ENCODE measurements at places on chromosomes 13 and 19. TPM values are rescaled to one million over a fixed set of nuclear protein-coding genes. Genes with fewer than 3 reads are reported as not detected.

- DNase-seq: no peak
These were observed 28.3 kb downstream of the EFNA2 start for GRCh38 chr19:1313695-1314613.

DNA sequence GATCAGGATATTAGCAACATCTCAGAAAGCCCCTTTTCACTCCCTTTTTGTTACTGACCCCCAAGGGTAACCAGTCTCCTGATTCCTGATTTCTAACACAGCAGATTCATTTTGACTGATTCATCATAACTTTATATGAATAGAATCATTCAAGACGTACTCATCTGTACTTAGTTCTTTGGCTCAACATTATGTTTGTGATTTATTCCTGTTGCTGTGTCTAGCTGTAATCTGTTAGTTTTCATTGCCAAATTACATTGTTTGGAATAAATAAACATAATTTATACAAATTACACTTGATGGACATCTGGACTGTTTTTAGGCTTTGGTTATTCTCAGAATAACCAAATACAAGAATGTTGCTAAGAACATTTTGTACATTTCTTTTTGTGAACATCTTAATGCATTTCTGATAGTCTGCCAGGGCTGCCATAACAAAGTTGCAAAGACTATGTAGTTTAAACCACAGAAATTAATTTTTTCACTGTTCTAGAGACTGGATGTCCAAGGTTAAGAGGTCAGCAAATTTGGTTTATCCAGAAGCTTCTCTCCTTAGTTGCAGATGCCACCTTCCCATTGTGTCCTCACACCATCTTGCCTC lies 62.8 kb upstream of the EDNRB start:
- no peak for DNase-seq

- DNase-seq: no peak
These were observed 10.6 kb downstream of the CD70 start for GRCh38 chr19:6580313-6580712.

DNA sequence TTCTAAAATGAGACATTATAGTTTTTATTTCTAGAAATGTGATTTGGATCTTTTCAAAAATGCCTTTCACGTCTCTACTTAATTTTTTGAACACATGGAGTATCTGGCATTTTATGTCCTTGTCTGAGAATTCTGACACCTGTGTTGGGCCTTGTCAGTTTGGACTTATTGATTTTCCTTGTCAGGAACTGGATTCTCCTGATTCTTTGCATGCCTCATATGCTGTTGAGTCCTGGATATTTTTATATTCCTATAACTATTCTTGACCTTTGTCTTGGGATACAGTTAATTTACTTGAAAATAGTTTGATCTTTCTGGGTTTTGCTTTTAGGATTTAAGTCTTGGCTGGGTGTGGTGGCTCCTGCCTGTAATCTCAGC lies 10.3 kb downstream of the ADPRHL1 start:
- no peak for DNase-seq

DNA sequence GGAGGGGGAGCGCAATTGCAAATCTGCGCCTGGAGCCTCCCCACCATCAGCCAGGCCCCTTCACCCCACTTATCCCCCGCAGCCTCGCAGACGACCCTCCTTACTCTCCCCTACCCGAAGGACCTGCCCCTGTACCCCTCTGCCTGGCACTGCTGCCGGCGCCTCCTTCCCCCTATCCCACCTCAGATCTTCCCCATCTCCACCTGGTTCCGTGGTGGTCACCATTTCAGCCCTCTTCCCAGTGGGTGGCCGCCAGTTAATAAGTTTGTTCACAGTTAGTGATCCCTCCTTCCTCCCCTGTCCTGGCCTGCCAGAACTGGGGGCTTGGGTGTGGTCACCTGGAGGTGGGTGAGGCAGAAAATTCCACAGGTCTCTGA lies 397 bp downstream of the SLC44A2 start:
- DNase-seq: no peak

- DNase-seq: peak; percentile 28
These were observed 11.0 kb downstream of the TSHZ3 start for GRCh38 chr19:31338069-31338776.

DNA sequence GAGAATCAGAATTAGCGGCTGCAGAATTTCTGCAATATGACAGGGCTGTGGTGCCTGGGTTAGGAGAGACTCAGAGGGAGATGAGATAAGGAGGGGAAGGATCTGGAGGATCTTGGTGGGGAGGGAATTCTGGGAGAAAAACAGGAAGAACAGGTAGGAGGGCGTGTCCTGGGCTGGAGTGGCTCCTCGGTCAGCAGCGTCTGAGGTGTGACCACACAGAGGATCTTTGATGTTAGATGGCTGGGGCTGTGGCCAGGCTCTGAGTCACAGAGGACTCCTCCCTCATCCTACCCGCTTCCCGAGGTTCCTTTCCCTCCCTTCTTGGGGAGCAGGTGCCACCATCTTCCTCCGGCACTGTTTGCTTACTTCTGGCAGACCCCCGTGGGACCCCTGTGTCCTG lies 6.4 kb upstream of the KLK6 start:
- no peak for DNase-seq

GRCh38 chr19:12194827-12195731 lies 32.2 kb downstream of the ZNF136 start:
- peak; percentile 85 for DNase-seq

DNA sequence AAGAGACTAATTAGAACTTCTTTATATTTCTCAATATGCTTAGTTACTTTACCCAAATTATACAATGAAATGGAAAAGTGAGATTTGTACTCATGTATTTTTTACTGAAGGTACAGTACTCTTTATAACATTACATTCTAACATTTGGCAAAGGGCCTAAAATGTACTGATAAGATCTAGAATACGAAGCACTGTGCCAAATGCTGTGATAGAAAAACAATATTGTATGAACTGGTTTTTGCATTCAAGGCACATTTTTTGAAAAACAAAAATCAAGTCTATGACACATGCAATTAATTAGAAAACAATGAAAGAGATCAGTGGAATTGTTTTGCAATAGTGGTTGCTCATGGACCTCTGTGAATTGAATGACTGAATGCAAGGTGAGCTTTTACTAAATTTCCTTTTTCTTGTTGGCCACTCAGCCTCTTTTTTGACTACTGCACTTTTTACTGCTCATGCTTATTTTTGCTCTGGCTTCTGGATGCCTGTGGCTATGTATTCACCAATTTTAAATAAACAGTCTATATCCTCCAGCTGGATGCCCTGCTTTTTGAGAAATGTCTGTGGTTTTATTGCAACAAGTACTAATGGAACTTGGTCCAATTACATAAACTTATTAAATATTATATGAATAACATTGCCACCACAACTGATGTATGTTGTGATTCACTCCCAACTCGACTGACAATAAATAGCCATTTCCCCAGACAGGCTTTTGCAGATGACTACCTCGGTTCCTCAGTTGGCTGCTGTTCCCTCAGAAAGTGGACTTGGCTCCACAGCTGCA lies 41.4 kb upstream of the OBI1 start:
- DNase-seq: no peak

DNA sequence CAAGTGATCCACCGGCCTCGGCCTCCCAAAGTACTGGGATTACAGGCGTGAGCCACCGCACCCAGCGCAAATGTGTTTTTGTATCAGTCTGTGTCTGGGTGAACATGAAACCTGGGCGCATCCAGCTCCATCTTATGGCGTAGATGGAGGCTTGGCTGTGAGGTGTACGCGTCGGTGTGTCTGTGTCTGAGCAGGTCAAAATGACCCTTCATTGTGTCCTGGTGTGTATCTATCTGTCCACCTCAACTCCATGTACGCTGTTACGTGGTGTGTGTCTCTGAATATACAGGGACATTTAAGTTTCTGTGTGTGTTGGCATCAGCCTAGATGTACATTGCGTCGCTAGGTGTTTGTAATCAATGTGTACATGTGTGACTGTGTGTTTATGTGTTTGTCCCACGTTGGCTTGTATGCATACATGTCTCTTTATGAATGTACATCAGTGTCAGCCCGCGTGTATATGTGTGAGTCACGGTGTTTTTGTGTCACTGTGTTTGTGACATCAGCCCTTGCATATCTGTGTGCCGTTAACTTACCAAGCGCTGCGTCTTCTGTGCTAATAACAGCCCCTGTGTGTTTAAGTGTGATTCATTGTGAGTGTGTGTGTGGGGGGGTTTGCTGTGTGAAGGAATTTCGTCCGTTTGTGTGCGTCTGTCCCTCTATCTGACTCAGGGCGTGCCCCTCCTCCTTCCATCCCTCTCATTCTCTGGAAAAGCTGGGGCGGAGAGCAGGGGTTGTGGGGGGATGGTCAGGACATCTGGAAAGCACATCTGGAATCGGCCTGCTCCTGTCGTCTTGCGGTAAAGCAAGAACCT lies 6.4 kb downstream of the AXL start:
- DNase-seq: no peak

- DNase-seq: no peak
These were observed 45.5 kb upstream of the DACH1 start for GRCh38 chr13:71912524-71912923.

DNA sequence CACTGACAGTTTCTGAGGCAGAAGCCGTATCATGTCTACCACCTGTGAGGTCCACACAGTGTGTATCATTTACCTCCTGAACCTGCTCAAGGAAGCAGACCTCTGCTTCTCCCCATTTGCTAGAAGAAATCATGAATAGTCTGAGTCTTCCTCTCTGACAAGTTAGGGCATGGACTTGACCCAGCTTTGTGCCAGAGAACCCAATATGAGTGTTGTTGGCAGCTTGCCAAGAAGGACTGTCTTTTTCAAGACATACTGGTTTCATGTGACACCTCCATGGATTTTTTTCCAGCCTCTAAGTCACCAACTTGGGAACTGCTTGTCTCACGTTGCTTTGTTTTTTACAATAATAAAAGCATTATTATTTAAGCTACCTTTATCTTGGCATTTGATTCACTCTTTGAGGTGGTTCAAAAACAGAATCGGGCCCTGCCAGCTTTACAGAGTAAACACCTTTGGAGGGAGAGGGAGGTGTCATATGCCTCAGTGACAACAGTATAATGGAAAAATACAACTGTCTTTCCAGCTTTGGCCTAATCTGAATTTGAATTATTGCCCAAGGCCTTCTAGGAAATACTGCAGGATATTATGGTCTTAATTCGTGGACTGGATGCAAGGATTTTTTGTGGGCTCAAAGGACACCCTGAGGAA lies 9.6 kb downstream of the ZNF211 start:
- DNase-seq: no peak

DNA sequence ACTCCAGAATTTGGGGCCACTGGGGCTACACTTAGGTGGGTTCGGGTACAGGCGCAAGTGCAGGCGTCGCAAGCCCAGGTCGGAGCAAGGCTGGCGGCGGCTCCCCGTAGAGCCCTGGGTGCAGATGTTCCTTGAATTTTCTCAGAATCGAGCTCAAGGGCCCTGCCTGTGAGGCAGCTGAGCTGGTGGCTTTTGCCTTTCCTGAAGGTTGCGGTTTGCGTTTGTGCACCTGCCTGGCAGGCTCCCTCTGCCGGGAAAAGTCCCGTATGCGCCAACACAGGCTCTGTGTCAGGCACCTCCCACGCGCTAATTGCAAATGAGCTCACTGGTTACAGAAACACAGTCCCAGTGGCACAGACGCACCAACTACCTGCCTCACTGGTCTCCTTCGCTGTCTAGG lies 5.9 kb downstream of the DOHH start:
- DNase-seq: peak; percentile 68

GRCh38 chr13:46352805-46353204 lies 34.2 kb downstream of the RUBCNL start:
- DNase-seq: no peak

DNA sequence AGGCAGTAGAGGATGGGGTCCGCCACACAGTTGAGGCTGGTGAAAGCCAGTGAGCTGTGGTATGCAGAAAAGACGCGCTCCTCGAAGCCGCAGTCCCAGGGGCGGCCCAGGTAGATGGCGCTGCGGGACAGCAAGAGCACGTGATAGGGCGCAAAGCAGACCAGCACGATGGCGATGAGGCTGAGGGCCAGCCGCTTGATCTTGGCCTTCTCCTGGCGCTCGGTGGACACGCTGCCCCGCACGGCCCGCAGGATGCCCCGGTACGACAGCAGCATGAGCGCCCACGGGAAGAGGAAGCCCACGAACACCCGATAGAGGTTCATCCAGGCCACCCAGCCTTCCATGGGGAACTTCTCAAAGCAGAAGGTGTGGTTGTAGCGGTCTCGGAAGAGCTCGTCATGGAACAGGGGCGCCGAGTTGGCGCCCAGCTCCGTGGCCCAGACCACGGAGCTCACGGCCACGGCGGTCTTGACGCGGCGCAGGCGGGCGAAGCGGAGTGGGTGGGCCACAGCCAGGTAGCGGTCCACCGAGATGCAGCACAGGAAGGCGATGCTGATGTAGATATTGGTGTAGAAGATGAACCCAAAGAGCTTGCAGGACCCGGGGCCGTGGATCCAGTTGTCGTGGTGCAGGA lies 6.5 kb upstream of the OPA3 start:
- no peak for DNase-seq

DNA sequence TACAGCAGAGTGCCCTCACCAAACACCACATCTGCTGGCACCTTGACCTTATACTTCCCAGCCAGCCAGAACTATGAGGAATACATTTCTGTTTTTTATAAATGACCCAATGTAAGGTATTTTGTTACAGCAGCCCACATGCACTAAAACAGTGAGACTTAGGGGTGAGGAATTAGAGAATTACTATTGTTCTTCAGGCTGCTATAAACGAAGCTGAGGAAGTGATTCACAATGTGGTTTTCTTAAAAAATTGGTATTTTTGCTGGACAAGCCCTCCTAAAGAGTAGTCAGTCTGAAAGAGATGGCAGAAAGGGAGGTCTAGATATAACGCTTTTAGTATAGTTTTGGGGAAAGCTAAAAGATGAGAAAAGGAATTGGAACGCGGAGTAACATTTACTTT lies 101.0 kb downstream of the SLITRK6 start:
- no peak for DNase-seq

DNA sequence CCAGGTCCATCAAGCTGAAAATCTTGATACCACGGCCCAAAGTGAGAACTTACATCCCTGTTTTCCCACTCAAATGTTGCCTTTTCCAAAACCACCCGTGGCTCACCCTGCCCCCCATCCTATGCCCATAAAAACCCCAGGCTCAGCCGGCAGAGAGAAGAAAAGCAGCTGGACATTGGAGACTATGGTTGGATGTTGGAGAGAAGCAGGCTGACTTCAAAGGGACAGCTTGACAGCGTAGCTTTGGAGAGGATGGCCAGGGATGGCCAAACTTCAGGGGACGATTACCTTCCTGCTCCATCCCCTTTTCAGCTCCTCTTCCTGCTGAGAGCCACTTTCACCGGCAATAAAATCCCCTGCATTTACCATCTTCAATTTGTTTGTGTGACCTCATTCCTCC lies 3.5 kb upstream of the ZNF792 start:
- no peak for DNase-seq

- DNase-seq: no peak
These were observed 38.0 kb downstream of the NFIX start for GRCh38 chr19:13033244-13033643.

GRCh38 chr13:111475488-111475887 lies 155.0 kb downstream of the TEX29 start:
- no peak for DNase-seq

Gene SAFB2
- 28.5 TPM for polyA plus RNA-seq

Gene ZNF490
- polyA plus RNA-seq: 4.6 TPM

Gene KIR3DL1
- polyA plus RNA-seq: not detected

Gene ZNF226
- polyA plus RNA-seq: 26.0 TPM

Gene KLK3
- not detected for polyA plus RNA-seq

Gene PRTN3
- not detected for polyA plus RNA-seq

Gene DPF1
- polyA plus RNA-seq: not detected

Gene LILRA2
- 0.18 TPM for polyA plus RNA-seq

Data from naive thymus-derived CD4-positive, alpha-beta T cell (primary cell).